ENCODE measurements at places on chromosomes 5 and 9.
A peak's percentile ranks its signal among the peaks of the same experiment; 100 is the strongest.

- no peak for DNase-seq
Observed at GRCh38 chr9:92423612-92424011, 659 bp downstream of the OMD start.

DNA sequence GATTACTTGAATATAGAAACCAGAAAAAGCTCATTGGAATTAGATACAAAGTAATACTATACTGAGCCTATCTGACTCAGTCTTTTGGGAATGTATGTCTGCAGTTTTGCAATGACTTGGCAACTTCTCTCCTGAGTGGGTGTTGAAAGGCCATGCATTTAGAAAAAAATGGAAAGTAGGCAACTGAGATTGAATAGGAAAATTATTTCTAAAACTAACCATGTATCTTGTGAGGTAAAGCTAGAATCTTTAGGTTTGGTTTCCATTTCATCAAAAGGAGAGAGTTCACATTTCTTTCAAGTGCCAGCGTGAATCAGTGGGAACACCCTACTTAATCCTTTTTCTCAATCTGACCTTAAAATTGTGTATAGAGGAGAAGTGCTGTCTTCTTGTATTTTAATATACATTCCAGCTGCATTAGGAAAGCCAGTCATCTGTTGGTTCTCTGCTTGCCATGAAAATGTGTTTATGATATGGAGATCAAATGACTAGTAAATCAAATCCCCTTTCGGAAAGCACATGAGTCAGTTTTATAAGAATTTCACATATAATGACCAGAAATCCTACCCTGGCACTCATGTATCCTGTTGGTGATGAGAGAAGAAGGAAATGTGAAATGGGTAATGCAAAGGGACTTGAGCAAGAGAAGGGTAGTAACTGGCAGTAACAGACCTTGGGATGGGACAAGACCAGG, 30.4 kb downstream of the NFX1 start:
- DNase-seq = peak; percentile 62

DNA sequence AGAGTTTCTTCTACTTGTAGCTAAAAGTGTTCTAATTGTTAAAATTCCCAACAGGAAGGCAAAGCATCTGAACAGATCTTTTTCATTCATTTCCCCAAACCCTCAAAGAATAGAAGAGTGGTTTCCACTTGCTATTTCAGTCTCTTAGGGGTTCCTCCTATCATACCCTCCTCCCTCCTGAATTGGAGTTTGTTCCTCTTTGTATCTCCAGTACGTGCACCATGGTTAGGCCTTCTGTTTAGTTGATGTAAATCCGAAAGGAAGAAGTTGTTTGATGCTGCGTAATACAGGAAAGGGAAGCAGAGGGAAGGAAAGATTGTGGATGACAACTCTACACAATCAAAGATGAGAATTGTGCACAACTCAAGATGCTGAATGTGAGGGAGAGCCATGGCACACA, 303.6 kb downstream of the PIK3R1 start:
- DNase-seq = no peak

DNA sequence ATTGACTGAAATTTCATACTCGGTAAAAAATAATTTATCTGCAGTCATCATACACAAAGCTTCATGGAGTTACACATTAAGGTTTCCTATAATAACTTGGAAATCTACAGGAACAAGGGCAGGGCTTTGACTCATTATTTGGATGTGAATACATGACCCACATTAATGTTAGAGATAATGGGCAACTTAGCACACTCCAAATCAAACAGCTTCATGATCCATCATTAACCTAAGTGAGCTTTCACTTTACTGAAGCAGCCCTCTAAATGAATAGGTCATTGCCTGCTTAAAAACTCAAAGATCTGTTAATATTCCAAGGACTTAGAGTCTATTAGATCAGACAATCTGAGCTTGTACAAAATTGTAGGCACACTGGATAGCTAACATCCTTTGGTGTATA, 9.0 kb downstream of the CDH12 start:
- no peak for DNase-seq

DNA sequence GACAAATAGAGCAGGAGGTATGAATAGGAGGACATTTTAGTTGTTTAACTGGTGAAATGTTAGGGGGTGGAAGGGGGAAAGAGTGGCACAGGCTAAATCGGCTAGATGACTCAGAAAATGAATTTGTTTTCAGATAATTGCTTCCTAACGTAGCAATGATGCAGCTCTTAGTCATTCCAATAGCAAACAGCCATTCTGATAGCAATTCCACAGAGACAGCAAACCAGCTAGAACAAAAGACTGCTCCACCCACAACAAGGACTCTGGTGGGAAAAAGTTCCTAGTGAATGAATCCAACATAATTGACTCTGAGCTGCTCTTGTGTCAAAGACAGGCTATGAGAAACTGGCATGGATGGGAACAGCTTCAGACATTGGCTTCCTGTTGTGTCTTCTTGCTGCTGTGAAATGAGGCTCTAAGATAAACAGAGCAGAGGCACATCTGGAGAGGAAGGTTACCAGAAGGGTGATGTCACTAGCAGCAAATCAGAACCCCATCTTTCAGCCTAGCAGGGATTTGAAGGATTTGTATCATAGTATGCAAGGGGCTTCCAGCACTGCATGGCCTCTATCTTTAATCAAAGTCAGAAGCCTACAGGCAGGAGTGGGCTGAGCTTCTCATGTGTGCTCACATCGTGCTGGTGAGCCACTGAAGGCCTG, 28.1 kb upstream of the F2RL1 start:
- peak; percentile 62 for DNase-seq

DNA sequence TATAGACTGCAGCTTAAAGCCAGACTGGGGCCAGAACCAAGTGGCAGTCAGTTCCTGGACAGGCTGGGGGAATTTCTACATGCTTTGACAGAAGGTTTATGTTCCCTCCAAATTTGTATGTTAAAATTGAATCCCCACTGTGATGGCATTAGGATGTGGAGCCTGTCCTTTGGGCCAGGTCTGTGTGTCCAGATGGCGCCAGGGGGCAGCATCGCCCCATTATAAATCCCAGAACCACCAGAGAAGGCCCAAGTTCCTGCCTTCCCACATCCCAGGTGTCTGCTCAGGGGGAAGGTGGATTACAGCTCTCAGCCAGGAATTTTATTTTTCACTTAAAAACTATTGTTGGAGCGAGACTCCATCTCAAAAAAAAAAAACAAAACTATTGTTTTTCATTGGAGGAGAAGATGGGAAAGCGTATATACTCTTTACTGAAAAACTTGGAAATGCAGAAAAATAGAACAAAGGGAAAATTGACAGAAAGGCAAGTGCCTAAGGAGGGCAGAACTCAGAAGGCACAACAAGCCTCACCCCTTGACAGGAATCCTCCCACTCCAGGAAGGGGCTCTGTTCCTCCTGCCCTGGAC, 5.0 kb downstream of the IL3 start:
- DNase-seq = peak; percentile 82

DNA sequence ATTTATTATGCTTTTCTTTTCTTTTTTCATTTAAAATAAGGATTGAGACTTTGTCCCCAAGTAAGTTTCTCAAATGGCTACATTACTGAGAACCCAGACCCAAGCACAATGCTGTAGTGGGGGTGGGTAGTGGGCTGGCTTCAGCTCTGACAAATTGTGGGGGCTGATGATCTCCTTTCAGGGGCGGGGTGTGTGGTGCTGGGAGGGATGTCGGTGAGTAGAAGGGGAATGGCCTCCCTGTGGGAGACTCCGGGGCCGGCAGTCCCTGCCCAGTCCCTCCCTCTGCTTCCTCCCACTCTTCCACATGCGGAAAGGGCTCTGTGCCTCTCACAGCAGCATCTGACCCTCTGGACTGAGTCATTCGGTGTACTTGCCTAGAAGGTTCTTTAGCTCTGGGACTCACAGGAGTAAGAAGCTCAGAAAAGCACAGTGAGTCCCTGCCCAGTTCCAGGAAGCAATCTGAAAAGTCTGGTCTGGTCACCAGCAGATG, 14.3 kb downstream of the CD180 start:
- DNase-seq = peak; percentile 57

GRCh38 chr9:61673247-61673646, 483.4 kb downstream of the SPATA31A7 start:
- no peak for DNase-seq

- peak; percentile 54 for DNase-seq
Observed at GRCh38 chr9:113599646-113600022, 136.1 kb downstream of the RGS3 start.

- DNase-seq = no peak
Observed at GRCh38 chr5:45686620-45687019, 9.6 kb downstream of the HCN1 start.

DNA sequence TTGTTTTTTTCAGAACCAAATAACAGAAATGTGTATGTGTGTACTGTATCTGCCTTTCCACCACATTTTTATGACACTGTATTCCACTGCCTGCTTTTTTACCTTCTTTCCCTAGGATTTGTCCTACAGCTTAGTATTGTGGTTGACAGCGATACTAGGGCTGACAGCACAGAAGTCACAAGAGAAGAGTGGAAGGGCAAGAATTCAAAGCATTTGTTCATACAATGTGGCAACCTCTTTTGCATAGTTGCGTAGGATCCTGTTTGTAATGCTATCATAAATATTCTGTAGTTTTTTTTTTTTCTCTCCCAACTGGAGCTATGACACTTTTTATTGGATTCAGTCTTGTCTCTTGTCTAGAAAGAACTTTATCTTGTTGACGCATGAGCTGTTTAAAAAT, 5.6 kb upstream of the BNIP1 start:
- no peak for DNase-seq

DNA sequence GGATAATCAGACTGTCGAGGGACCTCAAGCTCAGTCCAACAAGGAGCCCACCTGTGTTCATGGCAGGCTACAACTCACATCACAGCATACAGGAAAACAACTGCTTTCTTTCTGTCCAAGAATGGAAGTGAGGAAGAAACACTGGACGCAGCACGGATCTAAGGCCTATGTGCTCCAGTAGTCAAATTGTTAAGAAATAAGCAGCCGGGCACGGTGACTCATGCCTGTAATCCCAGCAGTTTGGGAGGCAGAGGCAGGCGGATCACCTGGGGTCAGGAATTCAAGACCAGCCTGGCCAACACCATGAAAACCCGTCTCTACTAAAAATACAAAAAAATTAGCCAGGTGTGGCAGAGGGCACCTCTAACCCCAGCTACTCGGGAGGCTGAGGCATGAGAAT, 427.8 kb downstream of the BNC2 start:
- peak; percentile 22 for DNase-seq

DNA sequence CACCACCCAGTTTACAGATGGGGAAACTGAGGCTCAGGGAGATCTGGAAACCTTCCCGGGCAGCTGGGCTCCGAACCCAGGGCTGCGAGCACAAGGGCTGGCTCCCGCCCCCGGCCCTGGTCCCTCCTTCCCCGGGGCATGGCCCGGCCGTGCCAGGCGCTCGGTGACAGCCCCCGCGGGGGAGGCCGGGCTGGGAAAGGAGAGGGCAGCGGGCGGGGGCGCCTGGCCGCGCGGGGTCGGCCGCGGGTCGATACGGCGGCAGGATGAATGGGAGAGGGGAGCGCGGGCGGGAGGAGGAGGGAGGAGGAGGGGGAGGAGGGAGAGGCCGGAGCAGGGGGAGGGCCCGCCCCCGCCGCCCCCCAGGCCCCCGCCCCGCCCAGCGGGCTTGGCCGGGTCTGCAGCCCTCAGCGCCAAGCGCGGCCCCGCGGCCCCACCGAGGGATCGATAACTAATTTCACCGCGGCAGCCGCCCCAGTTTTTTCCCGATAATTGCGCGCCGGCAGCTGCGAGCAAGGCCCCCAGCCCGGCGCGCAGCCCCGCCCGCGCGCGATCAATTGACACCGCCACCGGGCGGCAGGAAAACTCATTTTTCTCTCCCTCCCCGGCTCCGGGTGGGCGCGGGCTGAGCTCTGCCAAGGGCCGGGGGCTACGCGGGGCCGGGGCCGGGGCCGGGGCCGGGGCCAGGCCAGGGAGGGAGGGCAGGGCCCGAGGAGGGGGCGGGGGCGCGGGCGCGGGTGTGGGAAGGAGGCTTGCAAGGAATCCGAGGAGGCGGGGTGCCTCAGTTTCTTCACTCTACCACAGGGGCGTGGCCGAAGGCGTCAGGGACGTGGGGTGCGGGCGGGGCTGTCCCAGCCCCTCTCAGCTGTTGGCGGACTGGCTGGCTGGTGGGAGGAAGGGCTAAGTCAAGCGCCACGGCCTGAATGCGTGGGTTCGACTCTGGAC, 52.1 kb downstream of the C9orf50 start:
- peak; percentile 61 for DNase-seq

GRCh38 chr5:171143171-171143570, 165.9 kb upstream of the TLX3 start:
- no peak for DNase-seq

Measured in urothelium cell line (cell line).